ENCODE measurements at places on chromosomes 16 and 17.

DNA sequence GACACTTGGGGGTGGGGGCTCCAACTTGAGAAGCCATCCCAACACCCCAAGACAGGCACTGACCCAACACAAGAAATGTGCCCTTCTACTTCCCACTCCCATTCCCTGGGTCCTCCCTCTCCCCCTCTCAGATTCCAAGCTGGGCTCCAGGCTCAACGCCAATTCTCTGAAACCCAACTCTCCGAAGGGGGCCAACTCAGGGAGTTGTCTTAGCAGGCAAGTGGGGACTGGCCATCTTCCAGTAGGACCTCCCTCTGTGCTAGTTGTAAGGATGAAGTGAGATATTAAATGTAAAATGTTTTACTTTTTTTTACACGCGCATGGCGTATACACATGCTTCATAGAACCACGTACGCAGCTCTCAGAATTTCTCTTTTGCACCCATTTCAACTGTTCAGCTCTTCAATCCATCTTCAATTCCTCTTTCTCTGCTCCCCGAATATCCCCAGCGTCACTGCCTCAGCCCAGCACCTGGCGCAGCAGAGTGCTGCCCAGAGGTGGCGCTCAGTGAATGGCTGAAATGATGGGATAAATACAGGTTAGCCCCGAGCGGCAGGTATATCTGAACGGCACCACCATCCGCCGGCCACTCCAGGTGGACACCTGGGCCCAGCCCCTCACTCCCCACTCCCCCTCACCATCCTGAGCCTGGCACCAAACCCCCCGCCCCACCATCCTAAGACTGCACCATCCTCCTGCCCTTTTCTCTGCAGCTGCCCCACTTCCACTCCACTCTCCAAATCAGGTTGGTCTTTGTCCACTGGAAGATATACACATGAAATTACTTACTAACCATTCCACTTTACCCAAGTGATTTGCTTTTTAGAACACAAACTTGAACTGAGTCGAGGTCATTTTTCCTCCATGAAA is 43.9 kb upstream of the TNRC6C start:
- DNase-seq, result no peak

- DNase-seq, result no peak
Observed at GRCh38 chr17:66450008-66450851, 147.8 kb downstream of the PRKCA start.

DNA sequence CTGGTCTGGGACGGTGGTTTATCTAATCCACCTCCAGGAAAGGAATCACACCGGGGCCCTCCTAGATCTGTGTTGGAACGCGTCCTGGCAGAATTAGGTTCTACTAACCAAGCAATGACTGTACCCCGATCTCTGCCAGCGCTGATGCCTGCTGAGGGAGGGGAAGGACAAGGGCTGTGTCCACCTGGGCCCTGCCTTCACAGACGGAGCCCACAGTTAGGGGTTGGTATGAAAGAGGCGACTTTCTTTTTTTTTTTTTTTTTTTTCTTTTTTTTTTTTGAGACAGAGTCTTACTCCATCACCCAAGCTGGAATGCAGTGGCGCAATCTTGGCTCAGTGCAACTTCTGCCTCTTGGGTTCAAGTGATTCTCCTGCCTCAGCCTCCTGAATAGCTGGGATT is 9.9 kb upstream of the KRT19 start:
- DNase-seq, result no peak

GRCh38 chr16:21645261-21645721 is 7.1 kb downstream of the IGSF6 start:
- no peak for DNase-seq

DNA sequence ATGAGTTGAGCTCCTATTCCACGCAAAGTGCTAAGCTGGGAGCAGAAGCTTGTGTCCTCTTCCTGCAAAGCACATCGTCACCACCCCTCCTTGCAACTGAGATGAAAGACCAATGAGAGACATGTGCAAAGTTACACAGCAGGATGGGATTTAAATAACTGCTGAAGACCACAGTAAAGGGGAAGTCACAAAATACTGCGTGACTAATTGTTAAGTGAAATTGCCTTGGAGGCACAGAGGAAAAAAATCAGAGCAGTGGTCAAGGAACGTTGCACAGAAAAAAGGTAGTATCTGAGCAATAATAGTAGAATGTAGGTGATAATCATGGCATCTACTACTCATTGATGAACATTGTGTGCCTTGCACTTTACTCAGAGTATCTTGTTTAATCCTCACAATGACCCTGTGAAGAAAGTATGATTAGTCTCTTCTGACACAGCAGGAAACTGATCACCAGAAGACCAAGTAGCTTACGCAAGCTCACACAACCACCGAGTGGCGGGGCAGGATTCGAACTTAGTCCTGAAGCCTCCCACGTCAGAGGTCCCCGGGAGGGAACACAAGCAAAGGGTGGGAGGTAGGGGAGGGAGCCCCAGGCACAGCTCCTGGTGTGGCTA is 15.4 kb upstream of the MYO18A start:
- no peak for DNase-seq

DNA sequence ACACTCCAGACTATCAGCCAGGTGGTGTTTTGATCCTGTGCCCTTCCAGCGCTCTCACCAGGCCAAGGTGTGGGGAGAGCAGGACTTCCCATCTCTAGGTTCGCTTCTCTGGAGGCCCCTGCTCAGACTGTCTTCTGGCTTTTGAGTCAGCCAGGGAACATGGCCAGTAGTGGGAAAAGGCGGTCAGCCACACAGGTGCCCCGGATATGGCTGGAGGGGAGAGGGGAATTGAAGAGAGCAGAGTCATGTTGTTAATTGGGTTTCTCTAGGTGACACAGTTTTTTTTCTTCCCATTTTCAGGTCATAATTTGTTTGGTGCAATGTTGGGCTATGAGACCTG is 1.5 kb downstream of the MINK1 start:
- no peak for DNase-seq

GRCh38 chr16:80997139-80997798 is 9.4 kb downstream of the CMC2 start:
- no peak for DNase-seq

- DNase-seq, result no peak
Observed at GRCh38 chr16:49127103-49127502, 154.5 kb downstream of the CBLN1 start.

GRCh38 chr17:39270923-39271322 is 45.2 kb upstream of the STAC2 start:
- DNase-seq, result no peak

DNA sequence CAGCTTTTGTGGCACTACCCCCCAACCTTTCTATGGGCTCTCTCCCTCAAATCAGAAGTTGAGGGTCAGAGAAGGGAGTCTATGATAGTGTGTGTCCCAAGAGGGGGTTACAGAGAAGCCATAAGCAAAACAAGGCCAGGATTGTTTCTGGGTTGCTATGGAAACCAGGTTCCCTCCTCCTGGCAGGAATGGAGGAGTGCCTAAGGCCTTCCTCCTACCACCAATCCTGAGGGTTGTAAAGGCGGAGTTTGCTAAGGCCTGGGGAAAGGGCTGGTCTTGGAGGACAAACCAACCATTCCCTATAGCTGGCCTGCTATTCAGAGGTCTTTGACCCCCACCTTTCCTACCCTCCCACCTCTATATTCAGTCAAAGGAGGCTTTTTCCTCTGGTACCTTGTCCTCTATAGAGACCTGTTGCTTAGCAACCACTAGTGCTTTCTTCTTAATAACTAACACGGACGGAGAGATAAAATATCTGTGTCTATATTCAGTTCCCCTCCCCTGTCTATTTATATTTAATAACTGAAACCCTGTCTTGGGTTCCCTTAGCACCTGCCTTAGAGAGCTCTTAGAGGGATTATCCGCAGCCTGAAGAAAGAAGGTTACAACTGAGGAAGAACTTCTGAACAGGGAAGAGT is 43.4 kb downstream of the NEUROD2 start:
- no peak for DNase-seq

GRCh38 chr16:16151315-16151714 is 72.0 kb downstream of the ABCC6 start:
- no peak for DNase-seq

DNA sequence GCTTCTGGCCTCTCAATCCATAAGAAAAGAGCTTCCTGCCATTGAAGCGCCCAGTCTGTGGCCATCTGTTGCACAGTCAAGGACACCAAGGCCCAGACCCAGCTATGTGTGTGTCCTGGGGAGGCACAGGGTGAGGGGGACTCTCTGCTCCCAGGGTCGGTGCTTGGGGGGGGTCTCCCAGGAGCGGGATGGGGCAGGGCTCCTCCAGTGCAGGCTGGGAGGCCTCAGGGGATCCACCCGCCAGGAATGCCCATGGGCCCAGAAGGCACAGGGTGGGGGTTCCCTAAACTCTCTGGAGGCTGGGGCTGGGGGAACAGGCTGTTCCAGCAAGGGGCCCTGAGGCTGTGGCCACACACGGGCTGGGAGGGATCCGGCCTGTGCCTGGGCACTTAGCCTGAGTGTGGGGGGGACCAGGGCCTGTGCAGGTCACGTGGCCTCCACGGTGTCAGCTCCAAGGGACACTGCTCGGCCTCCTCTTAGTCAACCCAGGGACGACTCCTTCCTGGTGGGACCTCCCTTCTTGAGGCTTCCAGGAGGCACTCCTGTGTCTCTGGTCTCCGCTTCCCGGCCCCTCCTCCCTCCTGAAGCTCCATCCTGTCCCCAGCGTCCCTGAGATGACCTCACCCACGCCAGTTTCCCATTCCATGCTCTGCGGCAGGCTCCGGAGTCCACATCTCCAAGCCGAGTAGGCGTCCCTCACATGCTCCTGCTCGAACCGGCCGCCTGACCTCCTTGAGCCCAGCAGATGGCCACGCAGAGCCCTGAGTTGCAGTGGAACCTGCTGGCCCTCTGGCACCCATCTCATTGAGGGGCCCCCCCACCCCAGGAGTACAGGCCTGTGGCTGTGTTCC is 23.1 kb upstream of the BAHCC1 start:
- no peak for DNase-seq

- DNase-seq, result no peak
Observed at GRCh38 chr17:75267411-75268232, 3.4 kb downstream of the MIF4GD start.

DNA sequence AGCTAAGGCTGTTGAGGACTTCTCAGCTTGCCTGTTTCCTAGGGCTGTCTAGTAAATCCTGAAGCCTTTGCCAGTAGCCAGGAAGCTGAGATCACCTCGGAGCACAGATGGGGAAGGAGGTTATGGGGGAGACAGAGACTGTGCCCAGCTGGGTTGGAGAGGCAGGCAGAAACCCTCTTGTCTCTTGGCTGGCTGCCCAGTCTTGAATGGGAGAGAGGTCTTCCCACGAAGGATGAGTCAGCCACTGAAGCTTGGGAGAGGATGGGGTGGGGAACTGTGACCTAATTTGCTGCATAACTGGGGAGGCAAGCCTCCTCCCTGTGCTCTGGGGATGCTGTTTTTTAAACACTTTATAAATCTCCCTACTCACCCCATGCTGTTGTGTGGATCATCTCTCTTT is 69.8 kb downstream of the SHISA9 start:
- no peak for DNase-seq

DNA sequence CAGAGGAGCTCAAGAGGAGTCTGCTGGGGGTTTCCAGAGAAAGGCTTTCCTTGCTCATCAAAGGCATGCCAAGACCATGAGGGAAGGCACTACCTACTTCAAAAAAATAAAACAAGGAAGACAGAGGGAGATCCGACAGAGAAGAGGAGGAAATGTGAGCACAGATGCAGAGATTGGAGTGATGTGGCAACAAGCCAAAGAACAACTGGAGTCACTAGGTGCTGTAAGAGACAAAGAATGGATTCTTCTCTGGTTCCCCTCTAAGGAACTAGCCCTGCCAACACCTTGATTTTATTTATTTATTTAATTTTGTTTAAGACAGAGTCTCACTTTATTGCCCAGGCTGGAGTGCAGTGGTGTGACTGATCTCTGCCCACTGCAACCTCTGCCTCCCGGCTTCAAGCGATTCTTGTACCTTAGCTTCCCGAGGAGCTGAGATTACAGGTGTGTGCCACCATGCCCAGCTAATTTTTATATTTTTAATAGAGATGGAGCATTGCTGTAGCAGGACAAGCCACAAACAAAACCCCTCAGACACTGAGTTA is 13.8 kb upstream of the ACSF2 start:
- DNase-seq, result no peak

DNA sequence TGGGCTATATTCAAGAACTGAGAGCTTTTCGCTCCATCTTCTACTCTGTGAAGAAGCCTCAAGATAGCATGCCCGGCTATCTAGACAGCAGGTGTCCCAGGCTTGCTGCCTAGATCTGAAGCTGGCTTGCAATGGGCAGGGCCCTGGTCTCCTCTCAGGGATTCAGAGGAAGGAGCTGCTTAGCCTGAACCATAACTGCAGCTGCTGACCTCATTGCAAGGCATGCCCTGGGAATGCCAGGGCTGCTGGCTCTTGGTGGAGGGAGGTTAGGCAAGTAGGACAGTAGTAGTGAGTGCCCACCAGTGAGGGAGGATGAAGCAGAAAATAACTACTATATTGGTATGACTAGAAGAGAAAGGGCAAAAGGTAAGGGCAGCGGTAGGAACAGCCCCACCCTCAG is 21.3 kb upstream of the SLC35B1 start:
- DNase-seq, result no peak

- no peak for DNase-seq
Observed at GRCh38 chr16:53933407-53933806, 229.5 kb downstream of the FTO start.

GRCh38 chr16:79480056-79480455 is 120.5 kb downstream of the MAF start:
- no peak for DNase-seq

GRCh38 chr17:29175349-29175748 is 4.8 kb downstream of the MYO18A start:
- DNase-seq, result no peak

DNA sequence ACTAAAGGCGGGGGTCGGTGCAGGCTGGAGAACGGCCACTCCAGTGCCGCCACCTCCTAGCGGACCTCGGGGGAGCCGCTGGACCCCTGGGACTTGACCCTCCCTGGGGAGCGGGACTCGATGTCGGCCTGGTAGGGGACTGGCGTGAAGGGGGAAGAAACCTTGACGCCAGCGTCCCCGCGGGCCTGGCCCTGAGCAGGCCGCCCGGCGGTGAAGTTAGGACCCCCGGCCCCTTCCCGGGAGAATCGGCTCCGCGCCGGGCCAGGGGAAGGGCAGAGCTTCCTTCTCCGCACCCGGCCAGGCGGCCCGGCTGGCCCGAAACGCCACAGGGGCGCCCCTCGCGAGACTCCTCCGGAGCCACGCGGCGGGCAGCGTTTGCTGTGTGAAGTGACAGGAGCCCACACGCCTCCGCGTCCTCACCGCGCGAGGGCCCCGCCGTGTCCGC is 389 bp downstream of the DUS1L start:
- no peak for DNase-seq

DNA sequence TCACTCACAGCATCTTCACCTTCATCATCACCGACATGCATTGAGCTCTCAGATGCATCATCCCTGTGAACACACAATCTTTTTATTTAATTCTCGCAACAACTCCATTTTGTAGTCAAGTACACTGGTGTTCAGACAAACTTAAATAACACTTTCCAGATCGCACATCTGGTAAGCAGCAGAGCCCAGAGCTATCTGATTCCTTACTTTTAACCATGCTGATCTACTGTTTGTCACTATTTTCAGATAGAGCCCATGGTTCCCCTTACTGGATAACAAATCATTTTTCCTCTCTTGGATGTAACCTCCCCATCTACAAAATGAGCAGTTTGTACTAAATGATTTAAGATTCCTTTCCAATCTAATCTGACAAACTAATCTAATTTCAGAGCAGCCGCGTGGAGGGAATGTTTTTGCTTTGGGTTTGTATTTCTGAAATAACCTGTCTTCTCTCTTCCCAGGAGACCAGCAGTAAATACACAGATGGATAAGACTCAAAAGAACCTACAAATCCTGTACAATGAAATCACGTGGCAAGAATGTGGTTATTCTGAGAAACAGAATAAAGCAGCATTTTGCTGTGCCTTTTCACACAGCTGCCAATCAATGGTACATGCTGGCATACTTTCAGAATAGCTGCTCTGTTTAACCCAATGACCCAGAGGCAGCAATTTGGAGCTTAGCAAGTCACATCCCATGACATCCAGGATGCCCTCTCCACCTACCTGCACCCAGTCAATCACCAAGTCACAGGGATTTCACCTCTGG is 72.9 kb upstream of the CCL2 start:
- no peak for DNase-seq

All from upper lobe of right lung (tissue), 1 donor.